ENCODE measurements at places on chromosomes 5 and 9.
A peak's percentile ranks its signal among the peaks of the same experiment; 100 is the strongest.

GRCh38 chr9:93681269-93682154, 105.1 kb downstream of the PHF2 start:
- H3K27me3 ChIP-seq: peaks cover 22% of the 10 kb centered on the region
- no peak overlapping the region for H3K4me3 ChIP-seq
- H3K36me3 ChIP-seq: peaks cover 17% of the 10 kb centered on the region
- no peak for ATAC-seq
- H3K27ac ChIP-seq: no peak overlapping the region

DNA sequence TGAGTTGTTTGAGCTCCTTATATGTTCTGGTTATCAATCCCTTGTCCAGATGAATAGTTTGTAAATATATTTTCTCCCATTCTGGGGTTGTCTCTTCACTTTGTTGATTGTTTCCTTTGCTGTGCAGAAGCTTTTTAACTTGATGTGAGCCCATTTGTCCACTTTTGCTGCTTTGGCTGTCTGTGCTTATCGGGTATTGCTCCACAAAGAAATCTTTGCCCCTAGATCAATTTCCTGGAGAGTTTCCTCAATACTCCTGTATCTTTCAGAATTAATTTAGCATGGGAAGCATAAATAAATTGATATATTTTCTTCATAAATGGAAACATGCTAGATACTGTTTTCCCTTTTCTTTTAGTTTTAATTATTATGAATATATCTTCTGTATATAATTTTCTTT, 22.5 kb upstream of the CCL21 start:
- no peak overlapping the region for H3K27ac ChIP-seq
- H3K4me1 ChIP-seq: no peaks in the 10 kb centered on the region
- H3K4me3 ChIP-seq: no peak overlapping the region

- ATAC-seq: no peak
- no peaks in the 10 kb centered on the region for H3K36me3 ChIP-seq
- H3K4me1 ChIP-seq: peaks cover 33% of the 10 kb centered on the region
- H3K27ac ChIP-seq: peak overlapping the region; percentile 97
Measured at GRCh38 chr5:1536871-1537602, 13.3 kb upstream of the LPCAT1 start.

DNA sequence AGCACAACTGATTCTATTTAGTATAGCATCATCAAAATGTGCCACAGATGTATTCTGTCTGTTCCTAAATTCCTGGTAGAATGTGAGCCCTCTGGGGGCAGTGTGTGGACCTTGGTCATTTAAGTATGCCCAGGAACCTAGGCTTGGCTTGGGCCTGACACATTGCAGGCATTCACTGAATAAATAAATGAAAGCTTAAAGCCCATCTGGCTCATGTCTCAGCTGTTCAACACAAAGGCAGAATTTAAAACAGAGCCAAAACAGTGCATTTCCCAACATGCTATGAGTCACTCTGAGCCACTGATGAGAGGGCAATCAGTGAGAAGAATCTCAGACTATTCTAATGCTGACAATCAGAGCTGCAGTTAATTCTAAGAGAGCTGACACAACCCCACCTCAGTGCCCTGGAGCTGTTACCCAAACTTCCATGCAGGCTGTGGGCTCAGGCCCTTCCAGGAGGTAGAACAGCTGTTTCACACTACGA, 8.1 kb downstream of the FAM193B start:
- H3K27ac ChIP-seq: no peak overlapping the region
- peaks cover 39% of the 10 kb centered on the region for H3K4me1 ChIP-seq
- no peaks in the 10 kb centered on the region for H3K27me3 ChIP-seq
- peaks cover 8% of the 10 kb centered on the region for H3K36me3 ChIP-seq
- H3K4me3 ChIP-seq: no peak overlapping the region
